ENCODE measurements at places on chromosomes 3 and 15.

DNA sequence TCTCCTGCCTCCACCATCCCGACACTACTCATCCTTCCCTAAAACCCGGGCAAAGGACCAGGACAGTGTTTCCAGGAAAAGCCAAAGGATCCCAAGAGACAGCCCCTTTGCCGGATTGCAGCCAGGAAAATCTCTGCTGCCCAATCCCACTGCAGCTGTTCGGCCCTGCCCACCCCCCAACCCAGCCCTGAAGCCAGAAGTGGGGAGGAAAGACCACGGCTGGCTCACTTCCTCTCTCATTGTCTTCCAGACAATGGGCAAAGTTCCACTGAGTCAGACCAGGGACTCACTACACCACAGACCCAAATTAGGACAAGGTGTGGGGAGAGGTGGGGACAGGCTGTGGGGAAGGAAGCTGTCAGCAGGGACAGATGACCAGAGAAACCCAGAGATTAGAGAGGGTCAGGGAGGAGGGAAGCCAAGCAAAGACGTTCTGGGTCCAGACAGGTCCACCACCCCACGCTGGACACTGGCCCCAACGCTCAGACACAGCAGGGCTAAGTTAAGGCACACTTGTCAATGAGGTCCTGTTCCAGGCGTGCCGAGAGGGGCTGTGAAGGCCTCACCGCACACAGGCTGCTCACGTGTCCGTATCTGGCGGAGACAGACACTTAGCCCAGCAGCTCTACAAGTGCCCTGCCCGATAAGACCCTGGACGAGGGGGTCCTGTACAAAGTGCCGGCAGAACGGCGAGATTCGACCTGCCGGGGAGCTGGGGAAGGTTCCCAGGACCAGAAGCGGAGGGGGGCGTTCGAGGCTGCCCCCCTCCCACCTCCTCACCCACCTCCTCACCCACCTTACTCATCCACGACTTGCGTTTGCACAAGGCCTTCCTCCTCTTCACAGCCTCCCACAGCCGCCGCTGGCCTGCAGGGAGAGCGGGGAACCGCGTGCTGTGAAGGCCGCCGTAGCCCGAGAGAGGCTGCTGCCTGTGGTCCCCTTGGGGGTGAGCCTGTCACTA is 21.9 kb downstream of the TNK2 start:
- no peak for DNase-seq

- no peak for DNase-seq
These were observed 116.7 kb downstream of the NR1I2 start for GRCh38 chr3:119898478-119899191.

DNA sequence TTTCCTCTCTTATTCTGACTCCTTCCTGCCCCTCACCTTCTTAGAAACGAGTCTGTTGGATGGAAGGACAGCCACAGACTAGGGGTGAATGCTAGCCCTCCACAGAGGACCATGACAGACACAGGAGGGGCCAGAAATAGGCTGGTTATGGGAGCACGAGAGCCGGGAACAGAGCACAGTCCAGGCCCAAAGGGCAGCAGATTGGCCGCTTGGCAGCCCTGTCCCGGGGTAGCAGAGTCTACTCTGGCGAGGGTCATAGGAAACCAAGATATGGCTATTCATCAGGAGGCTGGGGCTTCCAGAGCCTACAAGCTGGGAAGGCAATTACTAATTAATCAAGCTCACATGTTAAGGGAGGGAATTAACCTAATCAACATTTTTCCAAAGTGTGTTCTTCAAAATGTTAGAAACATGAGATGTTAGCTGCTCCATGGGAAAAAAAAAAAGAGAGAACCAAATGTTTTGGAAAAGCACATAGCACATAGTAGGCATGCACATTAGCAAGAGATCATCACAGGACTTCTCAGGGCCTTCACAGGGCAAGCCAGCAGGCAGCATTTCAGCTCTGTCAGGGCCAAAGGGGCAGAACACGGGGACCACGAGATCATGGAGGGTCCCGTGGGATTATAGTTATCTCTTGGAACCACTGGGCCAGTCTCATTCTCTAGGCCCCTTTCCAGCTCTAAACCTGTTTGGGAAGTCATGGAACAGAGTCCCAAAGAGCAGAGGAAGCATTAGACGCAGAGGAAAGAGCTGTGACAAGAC is 13.3 kb downstream of the SEMA3G start:
- no peak for DNase-seq

- DNase-seq = no peak
These were observed 154.9 kb downstream of the CDIN1 start for GRCh38 chr15:36734366-36734765.

GRCh38 chr15:66120422-66120821 is 133.1 kb downstream of the MEGF11 start:
- DNase-seq = no peak

DNA sequence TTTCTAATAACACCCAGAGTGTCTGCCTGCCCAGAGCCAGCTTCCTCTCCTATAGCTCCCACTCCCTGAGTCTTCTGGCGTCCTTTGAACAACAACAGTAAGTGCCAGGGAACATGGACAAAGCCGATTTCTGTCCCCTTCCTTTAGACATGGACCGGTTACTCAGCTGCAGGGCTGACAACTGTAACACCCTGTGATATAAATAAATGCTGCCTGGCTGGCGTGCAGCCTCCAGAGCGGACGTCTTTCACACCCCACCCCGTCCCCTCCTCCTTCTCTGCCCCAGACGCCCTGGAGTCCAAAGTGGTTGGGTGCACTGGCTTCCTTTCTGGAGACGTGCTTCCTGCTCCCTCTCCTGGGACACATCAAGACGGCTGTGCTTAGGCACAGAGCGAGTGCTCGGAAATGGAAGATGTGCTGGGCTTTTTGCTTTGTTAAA is 281.9 kb upstream of the LRRFIP2 start:
- no peak for DNase-seq

DNA sequence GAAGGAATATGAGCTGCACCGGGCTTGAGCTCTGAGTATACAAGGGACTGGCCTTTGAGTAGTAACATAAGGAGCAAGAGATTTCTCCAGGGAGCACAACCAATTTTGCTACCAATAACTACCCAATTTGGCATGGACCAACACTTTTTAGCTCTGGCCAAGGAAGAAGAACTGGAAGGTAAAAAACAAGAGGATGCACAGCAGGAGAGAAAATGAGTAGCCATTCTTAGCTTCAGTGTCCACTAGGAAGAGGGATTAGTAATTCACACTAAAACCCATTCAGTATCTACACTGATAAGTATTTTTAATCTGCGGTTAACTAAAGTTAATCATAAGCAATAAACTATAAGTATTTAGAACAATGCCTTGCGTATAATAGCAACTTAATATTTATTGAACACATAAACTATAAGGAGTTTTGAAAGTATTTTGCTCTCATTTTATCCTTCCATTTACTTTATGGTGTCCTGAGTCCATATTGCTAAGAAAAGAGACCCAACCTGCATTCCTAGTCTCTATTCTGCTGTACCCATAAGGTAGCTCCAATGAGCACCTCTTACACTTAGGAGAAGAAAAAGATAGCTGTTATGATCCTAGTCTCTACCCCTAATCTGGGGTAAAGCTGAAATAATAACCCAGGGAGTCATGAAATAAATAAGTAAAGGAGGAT is 268.9 kb downstream of the IGSF11 start:
- DNase-seq = no peak

GRCh38 chr15:70702584-70702983 is 60.8 kb downstream of the UACA start:
- DNase-seq = no peak

DNA sequence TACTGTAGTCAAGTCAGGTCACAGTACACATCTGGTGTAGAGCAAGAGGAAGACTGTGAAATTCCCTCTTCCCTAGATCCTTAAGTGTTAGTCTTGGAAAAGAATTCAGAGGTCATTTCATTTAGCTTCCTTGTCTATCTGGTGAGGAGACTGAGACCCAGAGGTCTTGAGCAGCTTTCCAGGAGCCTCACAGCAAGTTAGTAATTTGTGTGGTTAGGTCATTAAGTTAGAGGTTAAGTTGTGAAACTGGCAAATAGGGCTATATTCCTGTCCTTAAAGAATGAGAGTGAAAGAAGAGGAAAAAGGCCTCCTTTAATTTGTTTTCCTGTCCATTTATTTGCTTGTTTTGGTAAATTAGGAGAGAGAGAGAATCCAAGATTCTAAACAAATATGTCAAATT is 9.0 kb downstream of the PODXL2 start:
- no peak for DNase-seq

DNA sequence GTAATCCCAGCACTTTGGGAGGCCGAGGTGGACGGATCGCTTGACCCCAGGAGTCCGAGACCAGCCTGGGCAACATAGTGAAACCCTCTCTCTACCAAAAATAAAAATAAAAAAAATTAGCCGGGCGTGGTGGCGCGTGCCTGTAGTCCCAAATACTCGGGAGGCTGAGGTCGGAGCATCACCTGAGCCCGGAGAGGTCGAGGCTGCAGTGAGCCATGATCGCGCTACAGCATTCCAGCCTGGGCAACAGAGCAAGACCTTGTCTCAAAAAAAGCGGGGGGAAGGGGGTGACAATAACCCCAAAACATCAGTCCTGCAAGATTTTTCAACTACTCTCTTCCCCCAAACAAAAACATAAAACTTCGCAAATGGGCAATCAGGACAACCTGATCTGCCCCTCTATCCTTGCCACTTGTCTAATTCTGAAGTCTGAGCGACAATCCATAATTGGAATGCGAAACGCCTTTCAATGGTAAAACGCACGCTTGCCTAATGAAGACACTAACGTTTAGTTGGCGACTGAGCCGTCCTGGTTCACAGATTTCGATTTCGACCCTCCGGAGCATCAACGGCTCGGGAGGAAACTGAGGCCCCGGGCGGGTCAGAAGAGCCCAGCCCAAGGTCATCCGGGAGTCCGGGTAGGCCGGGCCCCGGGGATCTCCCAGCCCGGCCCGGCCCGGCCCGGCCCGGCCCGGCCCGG is 868 bp downstream of the BTBD1 start:
- DNase-seq = no peak

- no peak for DNase-seq
These were observed 341.1 kb upstream of the LRRC3B start for GRCh38 chr3:26281284-26281985.

DNA sequence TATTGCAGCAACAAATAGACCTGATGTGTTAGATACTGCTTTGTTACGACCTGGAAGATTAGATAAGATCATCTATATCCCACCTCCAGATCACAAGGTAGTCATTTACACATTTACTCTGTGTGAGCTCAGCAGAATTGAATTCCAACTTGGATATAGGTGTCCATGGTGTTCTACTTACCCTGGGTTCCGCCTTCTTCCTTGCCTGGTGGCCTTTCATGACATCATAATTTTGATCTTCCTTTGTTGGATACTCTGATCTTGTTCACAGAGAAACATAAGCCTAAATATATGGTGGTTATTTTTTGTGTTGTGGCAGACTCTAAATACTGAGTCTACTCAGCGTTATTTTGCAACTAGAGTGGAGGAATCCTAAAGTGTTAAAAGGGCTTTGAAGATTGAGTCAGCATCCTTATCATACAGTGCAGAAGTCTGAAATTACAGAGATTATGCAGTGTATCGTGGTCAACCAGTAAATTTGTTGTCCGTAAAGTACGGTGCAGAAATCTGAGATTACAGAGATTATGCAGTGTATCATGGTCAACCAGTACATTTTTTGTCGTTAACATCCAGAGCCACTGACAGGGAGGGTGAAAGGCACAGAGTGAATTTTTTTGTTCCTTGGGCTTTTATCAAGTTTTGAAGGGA is 39.1 kb upstream of the GATM start:
- DNase-seq = no peak

DNA sequence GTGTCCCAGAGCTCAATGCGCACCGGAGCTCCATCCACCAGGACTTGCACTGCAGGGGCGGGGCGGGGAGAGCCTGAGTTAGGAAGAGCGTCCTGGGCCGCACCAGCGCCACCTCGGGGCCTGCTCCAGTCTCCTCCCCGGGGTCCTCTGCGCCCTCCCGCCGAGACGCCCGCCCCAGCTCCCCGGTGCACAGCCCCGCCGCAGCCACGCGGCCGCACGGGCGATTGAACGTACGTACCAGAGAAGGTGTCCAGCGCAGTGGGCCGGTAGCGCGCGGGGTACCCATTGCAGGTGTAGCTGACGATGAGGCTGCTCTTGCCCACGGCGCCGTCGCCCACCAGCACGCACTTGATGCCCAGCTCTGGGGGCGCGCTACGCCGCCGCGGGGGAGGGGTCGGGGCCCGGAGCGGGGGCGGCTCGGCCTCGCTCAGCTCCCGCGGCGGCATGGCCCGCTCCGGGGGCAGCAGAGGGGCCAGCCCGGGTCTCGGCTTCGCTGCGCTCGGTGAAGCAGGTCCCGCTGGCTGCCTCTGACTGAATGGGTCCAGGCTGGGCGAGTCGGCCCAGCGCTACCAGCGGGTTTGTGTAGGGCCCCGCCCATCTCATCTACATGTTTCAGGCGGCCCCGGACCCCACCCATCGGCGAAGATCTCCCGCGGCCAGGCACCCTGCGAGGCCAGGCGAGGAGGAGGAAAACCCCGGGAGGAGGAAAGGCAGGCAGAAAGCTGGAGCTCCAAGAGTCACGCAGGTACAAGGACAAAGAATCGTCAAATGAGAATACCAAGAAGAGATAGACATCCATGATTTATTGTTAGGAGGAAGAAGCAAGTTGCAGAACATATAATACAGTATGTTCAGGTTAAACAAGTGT is at the start of gene RHOV:
Gene RHOV, minus strand, starts transcription at position 541 of the 868 bp plus-strand sequence. Its CDS starts 95 bp downstream, at position 446.
- no peak for DNase-seq

GRCh38 chr3:29291982-29292363 is 11.1 kb downstream of the RBMS3 start:
- DNase-seq = no peak

GRCh38 chr15:74352393-74352910 is 15.0 kb downstream of the CYP11A1 start:
- DNase-seq = no peak

- DNase-seq = no peak
These were observed 31.0 kb downstream of the NXPE3 start for GRCh38 chr3:101810022-101810418.

- no peak for DNase-seq
These were observed 442.5 kb downstream of the EPHB1 start for GRCh38 chr3:135237371-135238143.

GRCh38 chr3:71055257-71056001 is 528.1 kb downstream of the FOXP1 start:
- no peak for DNase-seq

DNA sequence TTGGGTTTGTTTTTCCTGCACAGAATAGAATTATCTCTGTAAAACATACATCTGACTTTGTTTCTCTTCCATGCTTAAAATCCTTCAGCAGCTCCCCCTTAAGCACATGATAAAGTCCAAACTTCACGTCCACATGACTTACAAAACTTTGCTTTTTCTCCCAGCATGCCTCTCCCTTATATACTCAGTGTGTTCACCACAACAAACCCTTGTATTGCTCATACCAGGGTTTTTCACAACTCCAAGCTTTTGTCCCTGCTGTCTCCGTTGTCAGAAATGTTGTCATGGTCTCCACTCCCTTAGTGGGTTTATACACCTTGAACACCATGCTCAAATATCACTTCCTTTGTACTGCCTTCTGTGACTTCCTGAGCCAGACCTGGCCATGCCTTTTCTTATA is 91.1 kb upstream of the MITF start:
- DNase-seq = no peak

GRCh38 chr15:80568298-80568697 is 126.8 kb upstream of the ABHD17C start:
- no peak for DNase-seq

- DNase-seq = no peak
These were observed 51.4 kb downstream of the FAM43A start for GRCh38 chr3:194736896-194737600.

Data from activated CD8-positive, alpha-beta memory T cell treated with anti-CD3 and anti-CD28 coated beads for 1 hour (primary cell).